Effector CD8-positive, alpha-beta T cell (primary cell): ENCODE measurements at places on chromosomes 2 and 18.

GRCh38 chr2:233745073-233745755 is 14.9 kb upstream of the UGT1A1 start:
- no peak for DNase-seq

GRCh38 chr18:59932401-59932800 is 32.6 kb downstream of the PMAIP1 start:
- no peak for DNase-seq

- no peak for DNase-seq
These were observed 3.0 kb upstream of the GFPT1 start for GRCh38 chr2:69390001-69390400.

DNA sequence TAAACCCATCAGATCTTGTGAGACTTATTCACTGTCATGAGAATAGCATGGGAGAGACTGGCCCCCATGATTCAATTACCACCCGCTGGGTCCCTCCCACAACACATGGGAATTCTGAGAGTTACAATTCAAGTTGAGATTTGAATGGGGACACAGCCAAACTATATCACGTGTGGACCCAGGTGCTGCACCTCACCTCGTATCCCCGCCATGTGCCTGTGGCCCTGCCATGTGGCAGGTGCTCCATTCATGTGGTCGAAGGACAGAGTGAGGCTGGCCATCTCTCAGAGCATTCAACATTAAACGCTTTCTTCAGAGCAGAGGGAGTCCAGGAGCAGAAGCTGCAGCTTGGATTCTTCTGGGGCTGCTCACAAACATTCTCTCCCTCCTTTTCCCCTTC is 32.3 kb downstream of the MROH2A start:
- no peak for DNase-seq

GRCh38 chr2:180733330-180733729 is 247.1 kb upstream of the UBE2E3 start:
- DNase-seq: no peak

DNA sequence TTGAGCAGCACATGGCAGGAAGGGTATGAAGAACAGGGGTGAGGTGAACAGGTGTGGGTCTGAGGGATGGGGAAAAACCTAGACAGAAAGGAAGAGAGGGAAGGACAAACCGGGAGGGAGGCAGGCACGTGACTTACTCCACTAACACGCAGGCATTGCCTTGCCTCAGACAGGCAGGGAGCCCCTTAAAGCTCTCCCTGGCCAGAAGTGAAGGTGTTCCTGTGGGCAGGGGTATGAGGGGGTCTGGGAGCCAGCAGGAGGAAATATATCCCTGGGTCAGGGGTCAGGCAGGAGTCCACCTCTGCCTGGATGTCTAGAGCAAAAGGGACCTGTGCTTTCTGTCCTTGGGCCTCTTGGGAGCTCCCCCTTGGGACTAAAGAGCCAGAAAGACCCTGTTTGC is 135.3 kb upstream of the EPAS1 start:
- DNase-seq: no peak

- DNase-seq: no peak
These were observed 21.4 kb upstream of the CCBE1 start for GRCh38 chr18:59718464-59719157.

DNA sequence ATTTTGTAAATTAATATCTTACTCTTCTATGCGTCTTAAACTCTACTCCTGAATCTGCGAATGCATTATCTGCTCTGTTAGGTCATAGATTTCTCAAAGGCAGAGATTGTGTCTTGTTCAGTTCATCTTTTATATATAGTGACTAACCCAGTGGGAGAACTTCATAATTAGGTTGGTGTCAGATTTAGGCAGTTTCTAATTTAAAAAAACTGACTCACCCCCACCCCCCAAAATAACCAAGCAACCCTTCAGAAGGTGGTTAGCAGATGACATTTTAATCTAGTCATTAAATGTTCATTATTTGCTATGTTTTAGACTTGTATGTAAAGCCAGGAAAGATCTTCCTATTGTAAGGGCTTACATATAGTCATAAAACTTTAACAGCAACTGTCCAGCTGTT is 10.4 kb downstream of the SERPINB12 start:
- DNase-seq: no peak

DNA sequence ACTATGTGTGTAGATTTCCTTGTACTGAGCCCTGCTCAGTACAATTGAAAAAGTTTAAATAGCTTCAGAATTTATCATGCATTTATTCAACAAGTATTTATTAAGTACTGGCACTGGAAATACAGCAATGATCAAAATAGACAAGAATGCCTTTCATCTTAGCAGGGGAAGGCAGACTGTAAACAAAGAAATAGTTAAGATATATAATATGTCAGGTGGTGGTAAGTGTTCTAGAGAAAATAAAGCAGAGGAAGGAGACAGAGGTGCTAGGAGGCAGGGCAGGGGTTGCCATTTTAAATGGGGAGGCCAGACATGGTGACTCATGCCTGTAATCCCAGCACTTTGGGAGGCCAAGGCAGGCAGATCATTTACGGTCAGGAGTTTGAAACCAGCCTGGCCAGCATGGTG is 13.6 kb upstream of the LIPG start:
- no peak for DNase-seq

GRCh38 chr2:219049282-219049681 is 8.0 kb upstream of the CFAP65 start:
- no peak for DNase-seq

DNA sequence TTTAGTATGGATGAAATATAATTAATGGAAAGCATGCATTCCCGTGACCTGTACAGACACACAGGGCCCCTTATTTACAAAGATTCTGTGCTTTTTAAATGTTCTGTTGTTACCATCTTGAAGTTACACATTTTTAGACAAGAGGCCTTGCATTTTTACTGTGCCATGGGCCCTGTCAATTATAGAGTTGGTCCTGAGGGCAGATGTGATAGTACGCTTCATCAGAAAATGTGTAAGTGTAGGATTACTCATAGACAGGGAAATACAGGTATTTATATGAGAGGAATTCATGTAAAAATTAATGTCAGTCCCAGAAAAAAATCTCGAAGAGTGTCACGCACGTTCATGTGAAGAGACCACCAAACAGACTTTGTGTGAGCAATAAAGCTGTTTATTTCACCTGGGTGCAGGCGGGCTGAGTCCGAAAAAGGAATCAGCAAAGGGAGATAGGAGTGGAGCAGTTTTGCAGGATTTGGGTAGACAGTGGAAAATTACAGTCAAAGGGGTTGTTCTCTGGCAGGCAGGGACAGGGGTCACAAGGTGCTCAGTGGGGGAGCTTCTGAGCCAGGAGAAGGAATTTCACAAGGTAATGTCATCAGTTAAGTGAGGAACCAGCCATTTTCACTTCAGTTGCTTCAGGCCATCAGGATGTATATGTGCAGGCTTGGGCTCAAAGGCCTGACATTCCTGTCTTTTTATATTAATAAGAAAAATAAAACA is 12.2 kb upstream of the ALPK2 start:
- DNase-seq: no peak

- no peak for DNase-seq
These were observed 13.9 kb downstream of the CROCC2 start for GRCh38 chr2:240919786-240920782.

DNA sequence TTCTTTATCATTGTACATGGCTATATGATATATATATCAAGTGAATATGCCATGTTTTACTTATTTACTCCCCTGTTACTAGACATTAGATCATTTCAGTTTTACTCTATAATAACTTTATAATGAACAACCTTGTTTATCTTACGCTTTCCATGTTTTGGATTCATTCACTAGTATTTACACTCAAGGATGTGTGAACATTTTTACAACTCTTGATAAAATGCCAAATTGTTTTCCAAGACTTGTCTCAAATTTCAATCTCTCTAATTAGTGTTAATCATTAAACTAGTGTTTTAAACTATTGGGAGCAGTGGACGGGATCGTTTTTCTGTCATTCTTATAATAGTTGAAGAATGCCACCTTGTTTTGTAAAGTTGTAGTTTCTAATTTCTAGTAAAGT is 51.5 kb upstream of the B3GNT7 start:
- DNase-seq: no peak

DNA sequence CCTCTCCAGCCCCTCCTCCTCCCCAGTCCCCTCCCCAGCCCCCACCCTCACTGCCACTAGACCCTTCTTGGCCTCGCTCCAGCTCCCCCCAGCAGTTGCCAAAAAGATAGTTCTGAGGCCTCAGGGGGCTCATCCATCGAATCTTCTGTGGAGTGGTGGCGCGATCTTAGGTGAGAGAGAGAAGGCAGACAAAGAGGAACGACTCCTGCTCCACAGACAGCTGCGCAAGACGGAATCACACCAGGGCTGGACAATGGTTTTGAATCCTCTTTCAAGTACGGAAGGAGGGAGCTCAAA is 68.1 kb downstream of the LAMA3 start:
- no peak for DNase-seq

DNA sequence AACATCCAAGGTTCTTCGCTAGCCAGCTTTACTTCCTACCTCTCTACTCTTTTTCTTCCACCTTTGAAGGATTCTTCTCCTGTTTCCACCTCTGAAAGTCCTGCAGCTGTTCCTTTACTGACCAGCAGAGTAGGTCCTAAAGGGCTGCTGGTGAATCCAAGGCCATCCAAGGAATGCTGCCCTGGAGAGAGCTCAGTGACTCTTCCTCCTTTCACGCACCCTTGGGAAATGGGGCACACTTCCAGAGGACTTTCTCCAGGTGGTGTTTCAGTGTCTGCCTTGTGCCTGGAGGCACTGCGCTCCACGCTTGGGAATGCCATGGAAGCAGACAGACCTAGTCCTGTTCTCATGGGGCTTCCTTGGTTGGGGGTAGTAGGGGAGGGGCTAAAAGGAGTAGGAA is 45.4 kb downstream of the SLC16A14 start:
- DNase-seq: no peak

GRCh38 chr2:154132827-154133226 is 261.1 kb downstream of the GALNT13 start:
- no peak for DNase-seq

DNA sequence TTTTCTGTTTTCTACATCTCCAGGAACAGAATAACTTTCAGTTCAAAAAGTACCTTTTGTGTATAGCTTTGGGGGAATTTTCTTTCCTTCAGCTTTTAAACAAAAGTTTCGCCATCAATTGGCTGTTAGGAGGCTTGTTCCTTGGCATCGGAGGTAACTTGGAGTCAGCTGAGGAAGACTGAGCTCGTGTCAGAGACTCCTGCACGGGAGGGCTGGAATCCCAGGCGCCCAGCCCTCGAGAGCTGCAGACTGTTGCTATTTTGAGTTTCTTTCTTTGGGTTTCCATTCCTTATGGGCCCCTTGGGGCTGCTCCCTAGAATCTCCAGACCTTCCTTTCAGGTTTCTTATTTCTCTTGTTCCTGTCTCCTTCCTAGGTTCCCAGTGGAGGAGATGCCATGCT is 8.1 kb downstream of the EMILIN2 start:
- no peak for DNase-seq

DNA sequence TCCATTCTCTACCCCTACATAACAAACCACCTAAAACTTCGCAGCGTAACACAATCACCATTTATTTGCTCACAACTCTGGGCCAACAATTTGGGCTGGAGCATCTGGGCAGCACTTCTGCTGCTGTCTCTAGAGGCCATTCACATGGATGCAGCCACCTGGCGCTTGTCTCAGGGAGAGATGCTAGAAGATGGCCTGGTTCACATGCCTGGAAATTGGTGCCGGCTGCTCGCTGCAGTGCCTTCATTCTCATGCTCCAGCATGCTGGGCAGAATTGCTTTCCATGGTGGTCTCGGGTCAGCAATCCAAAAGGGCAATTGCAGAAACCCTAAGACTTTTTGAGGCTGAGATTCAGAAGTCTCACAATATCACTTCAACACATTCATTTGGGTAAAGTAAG is 157.4 kb downstream of the SUCLG1 start:
- DNase-seq: no peak

DNA sequence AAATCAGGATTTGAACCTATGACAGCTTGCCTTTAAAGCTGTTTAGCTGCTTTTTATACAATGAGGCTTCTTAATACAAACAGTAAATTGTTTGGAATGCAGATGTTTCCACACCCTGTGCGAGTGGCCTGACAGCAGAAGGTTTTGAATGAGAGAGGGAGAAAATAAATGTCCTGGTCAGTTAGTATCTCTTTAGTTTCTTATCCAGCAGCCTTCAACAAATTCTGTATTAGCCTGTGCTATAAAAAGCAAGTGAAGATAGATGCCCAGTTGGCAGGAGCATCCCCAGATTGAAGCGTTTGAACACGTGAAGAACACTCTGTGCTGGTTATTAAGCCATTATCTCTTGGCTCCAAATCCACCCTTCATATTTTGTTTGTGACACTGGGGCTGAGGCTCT is 70.6 kb downstream of the CERS6 start:
- no peak for DNase-seq

GRCh38 chr2:83378921-83379320 is 1080.2 kb downstream of the SUCLG1 start:
- DNase-seq: no peak

DNA sequence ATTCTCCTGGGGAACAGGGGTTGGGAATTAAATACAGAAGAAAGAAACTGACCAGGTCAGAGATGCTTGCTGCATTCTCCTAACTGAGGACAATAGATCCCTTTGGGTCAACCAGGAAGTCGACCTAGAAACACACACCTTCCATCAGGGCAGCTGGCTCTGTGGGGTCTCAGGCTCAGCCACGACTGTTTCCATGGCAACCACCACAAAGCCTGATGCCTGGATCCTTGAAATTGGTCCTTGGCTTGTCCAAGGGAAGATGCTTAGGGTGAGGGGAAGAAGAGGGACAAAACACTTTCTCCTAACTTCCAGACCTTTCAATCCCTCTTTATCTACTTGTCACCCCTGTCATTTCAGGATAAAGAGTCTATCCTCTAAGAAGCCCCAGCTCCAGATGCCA is 194.4 kb downstream of the ALK start:
- DNase-seq: no peak

GRCh38 chr2:152068226-152068625 is 30.6 kb downstream of the CACNB4 start:
- DNase-seq: no peak

DNA sequence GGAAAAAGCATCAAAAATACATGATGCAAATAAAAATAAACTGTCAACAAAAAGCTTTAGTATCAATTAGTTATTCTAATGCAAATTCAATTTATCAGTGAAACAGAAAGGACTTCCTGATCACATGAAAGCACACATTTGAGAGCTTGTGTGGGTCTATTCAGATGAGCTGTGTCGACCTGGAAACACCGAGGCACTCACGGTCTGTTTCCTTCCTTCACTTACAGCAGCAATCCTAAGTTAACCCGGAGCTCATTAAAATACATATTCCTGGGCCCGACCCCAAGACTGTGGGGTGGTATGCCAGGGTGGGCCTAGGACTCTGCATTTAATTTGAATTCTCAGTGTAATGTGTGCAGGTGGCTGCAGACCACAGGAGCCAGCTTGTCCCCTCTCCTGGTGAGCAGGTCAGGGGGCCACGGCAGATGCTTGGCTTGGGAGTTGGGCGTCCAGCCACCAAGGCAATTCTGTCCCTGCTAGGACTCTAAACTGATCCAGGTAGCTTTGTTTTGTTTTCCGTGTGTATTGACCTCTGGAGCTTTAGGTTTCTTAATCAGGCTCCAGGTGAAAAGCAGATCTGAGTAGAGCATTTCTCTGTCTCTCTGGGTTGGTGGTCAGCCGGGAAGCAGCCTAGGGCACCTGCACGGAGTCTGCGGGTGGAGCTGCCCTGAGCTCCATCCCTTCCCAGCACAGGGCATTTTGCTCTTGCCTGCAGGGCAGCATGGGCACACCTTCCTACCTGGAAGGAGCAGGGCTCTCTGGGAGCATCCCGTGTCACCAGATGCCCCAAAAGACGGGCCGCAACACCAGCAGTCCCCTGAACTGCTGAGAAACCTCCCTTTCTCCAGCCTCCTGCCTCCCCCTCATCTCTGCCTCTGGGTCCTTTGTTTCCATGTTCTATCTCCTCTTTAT is 9.0 kb downstream of the MBP start:
- no peak for DNase-seq
